ENCODE measurements at places on chromosomes 7 and 10. TPM values are rescaled to one million over a fixed set of nuclear protein-coding genes. Genes with fewer than 3 reads are reported as not detected.

DNA sequence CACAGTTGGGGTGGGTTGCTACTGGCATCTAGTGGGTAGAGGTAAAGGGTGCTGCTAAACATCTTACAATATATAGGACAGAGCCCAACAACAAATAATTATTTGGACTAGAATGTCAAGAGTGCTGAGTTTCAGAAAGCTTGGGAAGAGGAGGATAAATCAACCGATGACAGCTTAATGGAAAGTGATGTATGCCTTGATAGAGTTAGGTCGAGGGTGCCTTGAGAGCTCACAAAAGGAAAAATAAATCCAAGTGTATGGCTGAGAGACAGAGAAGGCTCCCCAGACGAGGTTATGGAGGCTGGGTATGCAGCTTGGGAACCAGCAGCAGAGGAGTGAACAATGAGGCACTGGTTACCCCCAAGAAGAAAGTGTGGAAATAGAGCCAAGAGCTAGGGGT lies 211.1 kb downstream of the HDAC9 start:
- no peak for DNase-seq

DNA sequence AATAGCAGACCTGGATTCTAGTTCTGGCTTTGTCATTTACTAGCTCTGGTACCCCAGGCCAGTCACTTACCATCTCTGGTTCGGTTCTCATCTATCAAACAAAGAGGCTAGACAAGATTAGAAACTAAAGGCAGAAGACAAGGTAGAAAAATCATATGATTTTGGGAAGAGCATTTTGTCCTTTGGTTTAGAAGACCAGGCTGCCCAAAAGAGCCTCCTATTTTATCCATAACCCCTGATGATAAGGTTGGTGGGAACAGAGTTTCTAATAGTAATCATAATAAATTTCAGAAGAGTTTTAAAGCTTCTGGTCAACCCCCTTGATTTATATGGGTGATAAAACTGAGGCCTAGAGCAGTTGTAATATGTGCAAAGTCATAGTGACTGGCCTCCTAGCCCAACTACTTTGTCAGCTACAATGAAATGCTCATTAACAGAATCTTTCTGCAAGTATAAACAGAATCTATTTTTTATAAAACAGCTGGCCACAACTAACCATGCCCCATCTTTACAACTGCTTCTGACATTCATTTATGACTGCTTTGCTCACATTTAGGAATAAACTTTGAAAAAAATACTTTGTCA lies 23.4 kb downstream of the COX15 start:
- no peak for DNase-seq

GRCh38 chr10:106169241-106169640 lies 995.3 kb downstream of the SORCS1 start:
- DNase-seq, result no peak

DNA sequence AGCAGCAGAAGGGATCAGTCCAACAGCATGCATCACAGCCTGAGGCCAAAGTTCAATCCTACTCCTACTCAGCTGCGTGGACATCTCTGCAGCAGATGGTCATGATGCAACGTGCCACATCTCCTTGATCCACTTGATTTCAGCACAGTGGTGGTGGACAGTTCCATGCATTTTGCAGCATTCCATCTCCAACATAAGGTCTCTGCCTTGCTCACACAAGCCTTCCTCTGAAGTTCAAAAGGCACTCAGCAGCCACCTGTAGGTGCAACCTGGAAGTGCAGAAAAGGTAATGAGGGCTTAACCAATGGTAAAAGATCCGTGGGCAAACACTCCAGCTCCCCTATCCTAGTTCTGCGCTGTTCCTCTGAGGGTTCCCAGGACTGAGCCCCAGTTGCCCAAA lies 57.5 kb upstream of the CHCHD3 start:
- no peak for DNase-seq

DNA sequence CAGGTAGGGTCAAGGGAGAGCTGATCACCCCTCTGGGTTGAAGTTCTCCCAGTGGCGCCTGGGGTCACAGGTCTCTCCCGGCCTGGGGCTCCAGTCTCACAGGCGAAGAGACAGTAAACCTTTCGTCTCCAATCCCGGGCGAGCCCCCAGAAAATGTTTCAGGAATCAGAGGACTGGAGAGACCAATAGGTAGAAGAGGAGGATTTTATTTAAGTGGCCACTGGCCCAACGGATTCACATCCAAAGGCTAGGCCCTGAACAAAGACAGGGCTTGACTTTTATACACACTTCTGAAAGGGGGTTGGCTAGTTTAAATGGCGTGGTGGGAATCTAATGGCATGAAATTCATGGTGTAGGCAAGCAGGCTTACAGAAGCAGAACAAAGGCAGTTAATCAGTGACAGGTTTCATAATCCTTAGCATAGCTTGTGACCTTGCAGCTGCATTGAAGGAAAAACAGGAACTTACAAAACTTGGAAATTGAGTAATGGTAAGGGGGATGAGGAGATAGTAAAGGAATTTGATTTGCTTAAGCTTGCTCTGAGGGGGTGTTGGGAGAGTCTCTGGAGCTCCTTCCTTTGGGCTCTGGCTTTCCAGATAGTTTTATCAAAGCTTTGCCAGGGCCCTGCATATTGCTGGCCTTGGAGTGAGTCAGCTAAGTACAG lies 105.5 kb downstream of the TRIM24 start:
- DNase-seq, result no peak

DNA sequence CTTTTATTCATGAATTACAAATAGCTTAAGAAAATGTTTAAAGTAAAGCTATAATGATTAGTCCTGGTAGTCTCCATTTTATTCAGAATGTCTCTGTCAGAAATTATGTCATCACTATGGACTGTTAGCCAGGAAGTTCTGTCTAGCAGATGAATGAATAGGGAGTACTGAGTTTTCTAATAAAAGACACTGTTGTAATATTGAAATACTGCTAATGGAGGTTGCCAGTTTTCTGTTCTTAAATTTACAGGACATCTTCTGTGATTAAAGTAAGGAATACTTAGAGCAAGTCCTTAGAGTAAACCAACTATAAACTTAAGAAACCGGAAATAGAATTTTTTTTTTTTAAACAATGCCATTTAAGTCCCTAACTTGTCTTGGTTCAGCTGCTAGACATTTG lies 309.8 kb downstream of the ADK start:
- DNase-seq, result no peak

DNA sequence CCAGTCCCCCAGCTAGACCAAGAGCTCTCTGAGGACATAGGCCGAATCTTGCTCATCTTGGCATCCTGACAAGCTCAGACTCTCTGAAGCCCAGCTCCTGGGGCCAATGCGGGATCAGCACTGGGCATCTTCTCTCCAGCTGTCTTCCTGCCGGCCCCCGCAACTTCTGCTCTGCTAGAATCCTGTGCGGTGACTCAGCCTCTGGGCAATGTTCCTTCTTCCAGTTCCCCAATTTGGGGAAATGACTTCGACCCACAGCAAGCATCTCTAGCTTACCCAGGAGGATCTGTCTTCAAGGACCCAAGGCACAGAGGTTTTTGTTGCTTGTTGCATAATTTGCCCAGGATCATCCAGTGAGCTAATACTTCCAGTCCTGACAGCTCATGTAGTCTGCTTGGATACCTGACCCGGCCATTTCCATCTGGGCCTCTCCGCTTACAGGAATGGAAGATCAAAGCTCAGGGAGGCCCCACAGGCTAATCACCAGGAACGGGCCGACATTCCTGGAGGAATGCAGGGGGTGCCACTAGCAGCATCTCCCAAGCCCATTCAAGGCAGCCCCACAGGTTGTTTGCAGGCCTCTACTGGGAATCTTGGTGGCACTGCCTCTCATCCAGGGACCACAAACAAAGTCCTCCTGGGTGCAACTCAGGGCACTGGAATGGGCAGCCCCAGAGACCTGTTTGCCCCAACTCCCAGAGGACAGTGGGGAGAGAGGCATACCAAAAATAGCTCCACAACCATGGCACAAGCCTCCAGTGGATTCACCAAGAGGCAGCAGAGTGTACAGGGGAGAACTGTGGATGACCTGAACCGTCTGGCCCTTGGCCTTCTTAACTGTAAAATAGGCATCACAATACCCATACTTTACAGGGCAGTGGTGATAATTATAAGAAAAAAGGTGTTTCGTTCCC lies 151.9 kb downstream of the NEURL1 start:
- DNase-seq, result peak; percentile 86

GRCh38 chr10:129415215-129416140 lies 51.6 kb upstream of the MGMT start:
- DNase-seq, result no peak

DNA sequence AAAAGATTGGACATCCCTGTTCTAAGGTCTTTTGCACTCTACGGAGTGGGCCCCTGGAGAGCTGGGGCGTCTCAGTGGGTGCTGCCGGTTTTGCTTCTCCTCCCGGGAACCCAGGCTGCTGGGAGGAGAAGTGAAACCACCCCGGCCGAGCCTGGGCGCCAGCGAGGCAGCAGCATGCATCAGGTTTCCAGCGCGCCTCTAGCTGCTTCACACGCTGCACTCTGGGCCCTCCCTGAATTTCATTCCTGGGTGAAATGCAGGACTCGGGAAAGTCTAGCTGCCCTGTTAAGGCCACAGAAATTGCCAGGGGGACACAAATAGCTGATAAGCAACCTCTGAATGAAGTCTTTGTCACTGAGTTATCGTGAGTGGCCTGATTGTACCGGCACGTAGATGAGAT lies 127.4 kb downstream of the TRRAP start:
- no peak for DNase-seq

DNA sequence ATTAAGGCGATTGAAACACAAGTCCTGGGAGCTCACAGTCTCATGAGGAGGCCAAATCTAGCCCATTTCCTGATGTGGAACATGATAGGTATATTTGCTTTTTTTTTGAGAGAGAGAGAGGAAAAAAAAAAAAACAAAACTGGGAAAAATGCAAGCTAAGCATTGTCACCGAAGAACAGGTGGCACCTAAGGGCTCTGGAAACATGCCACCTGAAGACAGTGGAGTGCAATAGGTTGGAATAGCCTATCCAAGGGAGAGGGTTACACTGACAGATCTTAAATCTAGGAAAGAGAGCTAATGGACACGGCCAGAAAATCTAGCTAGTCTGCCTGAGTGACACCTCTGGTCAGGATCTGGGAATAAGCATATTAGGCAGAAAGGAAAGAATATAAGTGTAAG lies 110.2 kb downstream of the SRI start:
- no peak for DNase-seq

DNA sequence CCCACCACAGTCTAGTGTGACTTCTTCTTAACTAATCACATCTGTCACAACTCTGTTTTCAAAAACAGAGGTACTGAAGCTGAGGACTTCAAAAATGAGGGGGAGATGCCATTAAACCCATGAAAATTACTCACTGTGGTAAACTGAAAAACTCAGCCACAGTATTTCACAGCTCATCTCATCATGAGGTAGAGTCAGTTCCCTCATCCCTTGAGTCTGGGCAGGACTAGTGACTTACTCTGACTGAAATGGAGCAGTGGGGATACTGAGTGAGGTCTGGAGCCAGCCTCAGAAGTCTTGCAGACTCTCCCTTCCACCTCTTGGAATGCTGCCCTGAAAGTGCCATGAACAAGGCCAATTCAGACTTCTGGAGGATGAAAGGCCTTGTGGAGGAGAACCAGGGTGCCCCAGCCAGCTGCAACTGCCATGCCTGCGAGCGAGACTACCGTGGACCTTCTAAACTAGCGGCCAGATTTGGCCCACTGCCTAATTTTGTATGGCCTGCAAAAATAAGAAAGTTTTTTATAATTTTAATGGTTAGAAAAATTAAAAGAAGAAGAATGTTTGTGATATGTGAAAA lies 24.7 kb upstream of the ANKRD1 start:
- no peak for DNase-seq

GRCh38 chr10:118621304-118621942 lies 26.0 kb upstream of the PRLHR start:
- DNase-seq, result no peak

GRCh38 chr7:117273814-117274225 lies 49.0 kb downstream of the WNT2 start:
- no peak for DNase-seq

DNA sequence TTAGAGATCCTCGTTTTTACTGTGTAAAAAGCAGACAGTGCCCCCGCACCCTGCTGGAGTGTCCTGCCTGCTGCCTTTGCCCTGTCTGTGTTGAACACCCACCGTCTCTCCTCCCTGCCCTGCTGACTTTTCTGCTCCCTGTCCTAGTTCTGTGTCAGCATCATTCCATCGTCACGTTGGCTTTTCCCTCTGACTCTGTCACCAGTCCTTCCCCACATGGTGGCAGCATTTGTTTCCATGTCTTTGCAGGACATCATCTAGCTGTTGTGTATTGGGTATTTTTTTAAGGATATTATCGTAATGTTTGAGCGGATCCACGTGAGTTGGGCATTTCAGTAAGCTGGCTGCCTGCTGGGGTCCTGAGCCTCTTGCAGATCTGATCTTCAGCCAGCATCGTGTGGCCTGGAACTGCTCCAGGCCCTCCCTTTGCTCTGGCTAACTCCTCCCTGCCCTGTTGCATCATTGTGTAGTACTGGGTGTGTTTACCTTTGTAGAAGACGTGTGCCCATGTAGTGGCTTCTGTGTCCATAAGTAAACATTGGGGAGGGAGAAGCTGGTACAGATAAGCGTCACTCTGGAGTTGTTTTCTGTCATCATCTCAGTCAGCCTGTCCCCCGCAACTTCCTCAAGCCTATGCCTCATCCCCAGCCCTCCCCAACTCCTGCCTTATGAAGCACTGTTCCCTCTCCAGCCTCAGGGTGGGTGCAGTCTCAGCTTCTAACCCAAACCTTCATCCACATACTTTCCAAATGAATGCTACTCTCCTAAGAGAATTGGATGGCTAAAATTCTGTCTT lies 44.3 kb downstream of the TRRAP start:
- DNase-seq, result no peak

- DNase-seq, result peak; percentile 50
Observed at GRCh38 chr7:82566752-82567151, 123.2 kb upstream of the CACNA2D1 start.

- no peak for DNase-seq
Observed at GRCh38 chr7:151077705-151078232, 2.8 kb downstream of the FASTK start.

DNA sequence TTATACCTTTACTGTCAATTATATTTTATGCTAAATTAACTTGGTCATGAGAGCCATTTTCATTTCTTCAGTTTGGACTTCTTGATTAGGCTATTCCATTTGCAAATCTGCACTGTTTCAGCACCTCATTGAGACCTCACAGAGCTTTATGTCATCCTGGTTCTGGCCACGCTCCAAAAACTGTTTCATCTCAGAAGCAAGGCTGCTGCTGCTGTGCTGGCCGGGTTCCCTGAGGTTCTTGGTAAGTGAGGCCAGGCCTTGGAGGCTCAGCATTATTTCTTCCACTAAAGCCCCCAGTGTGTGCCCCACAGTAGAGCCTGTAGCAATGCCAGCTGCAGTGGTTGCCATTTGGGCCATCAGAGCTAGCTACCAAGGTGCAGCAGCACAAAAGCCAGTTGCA lies 7.8 kb upstream of the ZNF485 start:
- DNase-seq, result no peak

ENTPD7 gene
- 1.5 TPM for total RNA-seq

VTI1A gene
- 23.1 TPM for total RNA-seq

TUBB8 gene
- not detected for total RNA-seq

SAP25 gene
- 0.59 TPM for total RNA-seq

TRIM74 gene
- not detected for total RNA-seq

CRPPA gene
- total RNA-seq, result 2.2 TPM

OPALIN gene
- total RNA-seq, result not detected
